ENCODE measurements at places on chromosomes 13 and 19.

DNA sequence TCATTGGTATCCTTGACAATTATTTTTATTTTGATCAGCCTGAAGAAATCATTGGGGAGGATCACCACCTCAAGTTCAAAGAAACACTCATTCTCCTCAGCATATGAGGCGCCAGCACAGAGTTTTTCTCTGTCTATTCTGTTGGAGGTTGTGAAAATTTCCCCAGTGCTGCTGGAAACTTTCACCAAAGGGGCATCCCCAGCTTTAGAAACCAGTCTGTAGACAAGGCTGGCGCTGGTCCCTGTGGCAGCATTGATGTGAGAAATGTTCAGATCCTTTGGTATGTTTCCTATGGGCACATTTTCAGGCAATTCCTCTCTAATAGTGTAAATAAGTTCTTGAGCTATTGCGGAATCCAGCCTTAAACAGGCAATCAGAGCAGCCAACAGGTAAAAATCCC, 2.1 kb downstream of the PCDH9 start:
- no peak for DNase-seq

GRCh38 chr13:36328821-36329220, 17.4 kb downstream of the SPART start:
- no peak for DNase-seq

- no peak for DNase-seq
Observed at GRCh38 chr13:25001476-25002206, 94.3 kb upstream of the PABPC3 start.

- no peak for DNase-seq
Observed at GRCh38 chr19:15453091-15453578, 3.4 kb upstream of the WIZ start.

DNA sequence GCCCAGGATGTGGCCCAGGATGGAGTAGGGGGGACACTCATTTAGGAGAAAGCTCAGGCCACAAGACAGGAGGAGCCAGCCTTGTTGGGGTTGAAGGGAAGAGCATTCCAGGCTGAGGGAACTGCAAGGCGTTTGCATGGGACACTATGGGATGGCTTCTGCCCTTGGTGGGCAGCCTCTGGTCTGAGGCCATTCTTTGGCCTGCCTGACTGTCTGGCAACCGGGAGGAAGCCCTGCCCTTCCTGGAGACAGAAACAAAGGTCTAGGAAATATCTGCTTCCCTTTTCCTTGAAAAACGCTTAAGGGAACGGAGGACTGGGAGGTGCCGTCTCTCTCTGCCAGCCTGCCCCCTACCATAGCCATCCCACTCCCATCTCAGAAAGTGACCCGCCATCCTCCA, 2.8 kb upstream of the ICAM1 start:
- DNase-seq: no peak

DNA sequence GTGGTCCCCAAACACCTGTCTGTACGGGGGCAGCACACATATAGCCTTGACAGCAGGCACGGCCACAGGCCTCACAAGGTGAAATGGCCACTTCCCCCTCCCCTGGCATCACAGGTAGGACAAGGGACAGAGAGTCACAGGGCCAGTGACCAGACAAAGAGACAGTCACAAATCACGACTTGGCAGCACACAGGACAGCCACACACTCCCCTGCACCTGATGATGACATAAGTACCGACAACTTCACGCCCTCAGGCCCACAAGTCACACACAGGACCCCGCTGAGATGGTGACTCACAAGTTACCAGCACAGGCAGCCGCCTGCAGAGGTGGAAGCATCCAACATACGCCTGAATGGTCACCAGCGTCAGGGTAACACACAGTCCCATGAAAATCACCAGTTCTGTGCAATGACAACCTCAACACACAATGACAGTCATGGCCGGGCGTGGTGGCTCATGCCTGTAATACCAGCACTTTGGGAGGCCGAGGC, 16.5 kb downstream of the TYK2 start:
- no peak for DNase-seq

GRCh38 chr13:112819816-112820215, 130.0 kb downstream of the ATP11A start:
- no peak for DNase-seq

GRCh38 chr13:28531077-28531844, 36.3 kb upstream of the FLT1 start:
- no peak for DNase-seq

DNA sequence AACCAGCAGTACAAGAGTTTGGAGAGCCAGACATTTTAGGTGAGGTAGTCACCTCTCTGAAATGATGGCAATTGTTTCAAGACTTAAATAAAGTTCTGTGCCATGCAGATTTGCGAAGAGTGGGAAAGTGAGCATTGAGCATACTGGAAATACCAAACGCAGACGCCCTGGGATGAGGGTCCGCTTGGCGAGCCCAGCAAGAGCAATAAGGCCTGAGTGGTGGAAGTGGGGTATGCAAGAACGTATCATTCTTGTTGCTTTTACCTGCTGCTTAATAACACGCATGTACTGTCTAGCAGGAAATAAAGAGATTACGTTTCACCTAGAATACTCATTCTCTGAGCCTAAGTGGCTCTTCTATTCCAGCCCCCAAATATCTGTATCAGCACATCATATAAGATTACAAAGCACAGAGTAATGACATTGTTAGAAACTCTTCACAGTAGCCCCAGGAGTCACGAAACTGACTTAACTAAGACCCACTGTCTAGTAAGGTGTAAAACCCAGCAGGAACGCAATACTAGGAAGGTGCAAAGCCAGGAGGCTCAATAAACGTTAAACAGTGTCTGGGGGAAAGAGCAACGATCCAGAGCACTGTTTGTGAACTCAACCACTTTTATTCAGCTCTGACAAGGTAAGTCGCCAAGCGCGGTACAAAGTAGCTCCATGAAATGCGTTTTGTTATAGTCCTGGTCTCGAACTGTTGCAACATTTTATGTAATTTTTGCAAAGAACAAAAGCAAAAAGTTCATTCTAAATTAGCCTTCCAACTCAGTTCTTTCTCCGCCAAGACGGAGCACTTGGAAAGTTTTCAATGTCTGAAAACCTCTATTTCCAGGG, 1.2 kb downstream of the RCBTB2 start:
- no peak for DNase-seq

GRCh38 chr13:20435616-20436368, 89.9 kb downstream of the CRYL1 start:
- DNase-seq: no peak

DNA sequence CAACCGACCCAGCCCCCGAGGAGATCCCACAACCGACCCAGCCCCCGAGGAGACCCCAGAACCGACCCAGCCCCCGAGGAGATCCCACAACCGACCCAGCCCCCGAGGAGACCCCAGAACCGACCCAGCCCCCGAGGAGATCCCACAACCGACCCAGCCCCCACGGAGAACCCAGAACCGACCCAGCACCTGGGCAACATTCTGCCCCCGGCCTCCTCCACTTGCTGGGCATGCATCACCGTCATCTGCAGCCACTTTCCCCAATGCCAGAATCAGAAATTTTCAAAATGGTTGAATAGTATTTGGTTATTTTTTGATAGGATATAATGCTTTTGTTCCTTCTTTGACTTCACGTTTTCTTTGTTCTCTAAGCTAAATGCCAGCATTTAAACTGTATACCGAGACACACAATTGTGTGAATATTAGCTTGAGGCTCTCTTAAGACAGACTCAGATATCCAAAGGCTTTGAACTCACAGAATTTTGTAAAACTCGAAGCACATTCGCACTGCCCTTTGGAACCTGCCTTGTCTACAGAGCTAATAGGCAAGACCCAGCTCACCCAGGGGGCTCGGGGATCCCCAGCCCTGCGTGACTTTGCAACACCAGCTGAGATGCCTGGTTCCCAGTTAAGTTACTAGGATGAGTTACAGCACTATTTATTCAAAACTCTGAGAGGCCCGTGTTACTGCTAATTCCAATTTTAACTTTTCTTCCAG, 15.5 kb upstream of the RASA3 start:
- no peak for DNase-seq

DNA sequence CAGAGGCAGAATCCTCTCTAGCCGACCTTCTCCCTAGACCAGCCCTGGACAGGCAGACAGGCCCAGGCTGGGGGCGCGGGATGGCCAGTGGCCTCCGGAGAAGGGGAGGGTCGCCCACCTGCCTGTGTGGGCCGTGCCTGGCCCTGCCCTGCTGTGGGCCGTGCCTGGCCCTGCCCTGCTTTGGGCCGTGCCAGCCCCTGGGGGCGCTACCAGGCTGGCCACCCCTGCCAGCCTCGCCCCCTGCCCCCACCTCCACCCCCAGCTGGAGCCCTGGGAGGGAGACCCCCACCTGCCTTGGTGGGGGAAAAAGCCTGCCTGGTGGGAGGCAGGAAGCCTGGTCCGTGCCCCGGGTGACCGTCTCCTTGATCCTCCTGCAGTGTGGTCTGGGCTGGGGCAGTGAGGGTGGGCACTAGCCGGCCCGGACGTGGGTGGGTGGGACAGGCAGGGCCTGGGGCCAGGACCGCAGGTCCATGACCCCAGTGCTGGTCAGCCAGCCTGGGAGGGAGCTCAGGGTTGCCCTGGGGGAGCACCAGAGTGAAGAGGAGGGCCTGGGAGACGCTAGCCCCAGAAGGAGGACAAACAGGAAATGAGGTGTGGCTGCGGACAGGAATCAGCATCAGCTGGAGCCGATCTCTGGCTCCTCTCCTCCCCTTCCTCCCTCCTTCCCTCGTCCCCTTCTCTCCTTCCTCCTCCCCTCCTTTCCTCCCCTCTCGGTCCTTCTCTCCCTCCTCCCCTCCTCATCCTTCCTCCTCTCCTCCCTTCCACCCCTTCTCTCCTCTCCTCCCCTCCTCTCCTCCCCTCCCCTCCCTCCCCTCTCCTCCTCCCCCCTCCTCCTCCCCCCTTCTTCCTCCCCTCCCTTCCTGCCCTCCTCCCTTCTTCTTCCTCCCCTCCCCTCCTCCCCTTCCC, 5.1 kb upstream of the MKNK2 start:
- no peak for DNase-seq

DNA sequence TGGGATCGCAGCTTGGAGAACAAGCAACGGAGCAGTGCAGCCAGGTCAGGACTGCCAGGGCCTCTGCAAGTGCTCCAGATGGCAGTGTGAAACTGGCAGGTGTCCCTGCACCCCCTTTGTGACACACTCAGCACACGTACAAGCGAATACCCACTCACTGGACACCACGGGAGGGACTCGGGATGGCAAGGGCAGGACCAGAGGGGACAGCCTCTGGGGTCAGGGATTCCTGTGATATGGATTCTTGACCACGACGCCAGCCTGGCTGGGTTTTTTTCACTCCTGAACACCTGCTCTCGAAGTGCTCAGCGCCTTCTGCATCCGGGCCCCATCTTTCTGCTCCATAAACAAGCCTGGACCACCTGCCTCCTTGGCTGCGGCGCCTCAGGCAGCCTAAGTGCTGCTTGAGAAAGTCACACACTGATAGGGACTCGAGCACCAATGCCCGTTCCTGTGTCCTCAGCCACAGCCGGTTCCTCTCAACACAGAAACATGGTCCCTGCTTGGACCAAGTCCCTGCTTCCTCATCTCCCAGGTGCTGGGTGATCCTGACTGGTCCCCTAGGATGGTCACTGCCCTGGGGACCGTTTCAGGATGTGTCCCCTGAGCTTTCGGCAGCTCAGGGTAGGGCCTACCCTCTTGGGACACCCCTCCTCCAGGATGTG, 22.0 kb downstream of the ELAVL1 start:
- DNase-seq: no peak

DNA sequence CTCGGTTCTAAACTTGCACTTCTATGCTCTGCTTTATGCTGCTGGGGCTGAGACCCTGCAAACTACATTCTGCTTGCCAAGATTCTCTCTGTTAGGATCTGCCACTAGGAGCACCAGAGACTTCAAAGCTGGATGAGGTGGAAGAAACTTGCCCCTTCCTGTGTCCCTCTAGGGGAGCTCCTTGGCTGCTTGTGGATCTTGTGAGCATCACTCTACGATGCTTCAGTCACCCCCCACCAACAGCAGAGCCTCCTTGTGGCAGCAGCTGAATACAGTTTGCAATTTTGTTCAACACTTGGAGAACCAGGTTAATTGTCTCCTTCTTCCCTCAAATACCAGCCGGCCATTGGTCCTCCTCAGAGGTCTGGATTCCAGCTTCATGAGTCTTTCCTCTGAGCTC, 310.6 kb downstream of the FGF14 start:
- peak; percentile 24 for DNase-seq

- DNase-seq: no peak
Observed at GRCh38 chr19:2552859-2553258, 76.9 kb downstream of the GADD45B start.

DNA sequence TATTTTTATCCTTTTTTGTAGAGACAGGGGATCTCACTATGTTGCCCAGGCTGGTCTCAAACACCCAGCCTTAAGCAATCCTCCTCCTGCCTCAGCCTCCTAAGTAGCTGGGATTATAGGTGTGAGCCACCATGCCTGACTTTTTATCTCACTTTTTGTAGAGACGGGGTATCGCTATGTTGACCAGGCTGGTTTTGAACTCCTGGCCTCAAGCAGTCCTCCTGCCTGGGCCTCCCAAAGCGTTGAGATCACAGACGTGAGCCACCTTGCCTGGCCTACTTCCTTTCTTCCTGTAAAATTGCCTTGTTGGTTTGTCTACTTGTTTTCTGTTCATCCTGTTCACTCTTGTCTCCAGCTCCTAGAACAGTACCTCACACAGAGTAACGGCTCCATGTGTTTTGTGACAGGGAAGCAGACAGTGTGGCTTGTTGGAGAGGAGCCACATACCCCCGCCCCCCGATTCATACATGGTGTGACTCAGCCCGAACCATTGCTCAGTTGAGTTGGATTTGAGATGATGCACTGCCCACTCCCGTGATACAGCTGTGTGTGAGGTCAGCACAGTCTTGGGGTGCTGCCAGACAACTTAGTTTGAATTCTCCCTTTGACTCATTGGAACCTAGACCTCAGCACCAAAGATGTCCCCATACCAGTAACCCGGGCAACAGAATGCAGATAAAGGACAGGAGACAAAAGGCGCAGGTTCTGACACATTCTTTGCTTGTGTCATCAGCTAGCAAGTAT, 34.2 kb downstream of the GPR42 start:
- no peak for DNase-seq

GRCh38 chr19:47609906-47610894, 1.3 kb downstream of the BICRA start:
- peak; percentile 29 for DNase-seq

DNA sequence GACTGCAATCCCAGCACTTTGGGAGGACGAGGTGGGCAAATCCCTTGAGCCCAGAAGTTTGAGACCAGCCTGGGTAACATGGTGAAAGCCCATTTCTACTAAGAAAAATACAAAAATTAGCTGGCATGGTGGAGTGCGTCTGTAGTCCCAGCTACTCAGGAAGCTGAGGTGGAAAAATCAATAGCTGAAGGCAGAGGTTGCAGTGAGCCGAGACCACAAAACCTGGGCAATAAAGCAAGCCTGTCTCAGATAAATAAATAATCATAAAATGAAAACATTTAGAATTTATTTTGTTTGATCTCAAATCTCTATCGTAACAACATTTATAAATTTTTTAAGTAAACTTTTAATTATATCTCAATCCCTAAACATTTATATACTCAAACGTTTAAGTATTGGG, 36.6 kb downstream of the USP12 start:
- no peak for DNase-seq

DNA sequence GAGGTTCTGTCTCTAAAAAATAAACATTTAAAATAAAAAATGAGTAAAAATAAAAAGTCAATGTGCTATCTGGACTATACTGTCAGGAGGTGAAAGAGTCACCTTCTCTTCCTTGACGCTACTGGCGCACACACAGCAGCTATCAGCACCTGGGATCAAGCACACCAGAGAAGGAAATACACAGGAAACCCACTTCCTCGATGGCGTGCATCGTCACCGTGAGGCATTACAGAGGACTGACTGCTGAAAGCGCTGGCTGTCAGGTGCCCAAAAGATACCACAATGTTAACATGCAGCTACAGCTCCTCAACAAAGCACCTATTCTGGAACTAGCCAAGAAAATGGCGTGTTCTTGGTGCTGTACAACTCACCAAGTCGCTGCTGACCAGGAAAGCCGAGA, 6.1 kb downstream of the SLC35E1 start:
- DNase-seq: no peak

- no peak for DNase-seq
Observed at GRCh38 chr19:7101498-7102253, 32.2 kb downstream of the ZNF557 start.
